Heart right ventricle (tissue), 16 donors: ENCODE measurements at places on chromosomes 2 and 18.

DNA sequence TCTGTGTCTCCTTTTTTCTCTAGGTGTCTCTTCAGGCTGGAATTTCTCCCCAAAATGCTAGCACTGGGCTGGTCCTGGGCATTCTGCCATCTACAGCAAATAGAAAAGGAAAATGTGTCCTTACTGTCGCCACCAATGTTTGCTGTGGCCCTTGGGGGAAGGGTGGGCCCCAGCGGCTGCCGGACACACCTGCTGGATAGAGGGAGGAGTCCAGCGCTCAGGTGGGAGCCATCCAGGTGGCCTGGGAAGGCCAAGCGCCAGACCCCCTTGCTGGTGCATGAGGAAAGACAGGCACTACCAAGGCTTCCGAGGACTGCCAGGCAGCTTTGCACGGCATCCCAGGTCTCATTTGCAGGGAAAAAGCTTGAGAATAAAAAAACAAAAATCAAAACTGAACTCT lies 147.7 kb upstream of the GATA6 start:
- DNase-seq, result no peak

DNA sequence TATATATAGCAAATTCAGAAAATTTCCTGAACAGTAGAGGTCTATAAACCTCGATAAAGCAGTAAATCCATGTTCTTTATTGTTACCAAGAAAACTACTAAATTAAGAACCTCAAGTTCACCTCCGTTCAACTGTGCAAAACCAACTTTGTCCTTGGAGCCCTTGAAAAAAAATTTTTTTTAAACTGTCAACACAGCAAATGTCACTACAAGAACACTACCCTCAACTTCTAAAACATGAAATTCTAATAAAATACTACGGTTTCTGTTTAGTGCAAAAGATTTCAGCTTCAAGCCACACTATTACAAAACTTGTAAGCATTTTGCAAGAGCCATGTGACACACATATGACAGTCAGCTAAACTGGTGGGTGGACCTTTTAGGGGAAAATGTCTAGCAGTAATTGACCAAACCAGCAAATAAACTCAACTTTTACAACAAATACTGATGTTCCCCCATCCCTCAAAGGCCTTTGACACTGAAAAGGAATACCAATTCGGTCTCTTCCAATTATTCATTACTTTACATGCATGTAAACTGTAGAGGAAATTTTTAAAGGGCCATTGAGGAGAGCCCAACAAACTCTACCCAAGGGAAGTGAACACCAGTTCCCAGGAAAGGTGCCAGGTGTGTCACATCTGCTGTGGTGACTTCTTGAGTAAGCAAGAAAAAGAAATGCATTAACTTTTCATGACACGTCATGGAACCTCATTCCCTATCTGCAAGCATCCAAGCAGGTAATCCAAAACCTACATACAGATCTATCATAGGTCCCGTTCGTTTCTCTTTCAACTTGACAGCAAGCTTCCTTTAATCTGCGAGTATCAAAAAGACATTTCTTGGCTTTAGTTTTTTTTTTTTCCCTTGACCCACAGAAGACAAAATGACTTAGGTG lies 1.4 kb downstream of the RAB1A start:
- no peak for DNase-seq

DNA sequence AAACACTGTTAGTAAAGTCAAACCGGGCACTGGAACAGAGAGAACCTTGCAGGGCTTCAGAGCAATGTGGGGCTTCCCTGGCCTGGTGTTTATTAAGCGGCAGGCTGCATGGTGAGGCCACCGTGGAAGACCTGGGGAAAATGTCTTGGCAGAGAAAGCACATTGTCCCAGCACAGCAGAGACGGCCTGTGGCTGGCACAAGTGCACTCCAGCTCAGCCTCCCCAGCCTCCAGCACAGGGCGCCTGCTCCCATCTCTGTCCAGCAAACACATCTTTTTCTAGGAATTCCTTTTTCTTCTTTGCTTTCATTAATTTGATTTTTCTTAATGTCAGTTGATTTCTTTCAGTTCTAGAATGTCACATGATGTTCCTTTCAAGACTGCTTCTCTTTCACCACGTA lies 138.2 kb upstream of the NFATC1 start:
- DNase-seq, result no peak

DNA sequence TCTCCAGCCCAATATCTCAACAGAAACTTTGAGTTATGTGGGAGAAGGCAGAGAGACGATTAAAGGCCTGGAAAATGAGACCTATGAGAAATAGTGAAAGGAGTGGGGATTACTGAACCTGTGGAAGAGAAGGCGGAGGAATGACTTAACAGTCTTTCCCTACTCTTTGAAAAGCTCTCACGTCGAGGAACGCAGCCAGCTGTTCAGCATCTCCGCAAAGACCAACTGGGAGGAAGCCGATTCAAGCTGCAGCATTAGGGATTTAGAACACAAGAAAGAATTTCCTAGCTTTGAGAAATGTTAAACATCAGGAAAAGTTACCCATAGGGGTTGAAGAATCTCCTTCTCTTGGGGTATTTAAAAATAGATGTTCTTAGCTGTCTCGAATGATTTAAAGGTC lies 233.2 kb upstream of the PARD3B start:
- DNase-seq, result no peak

- no peak for DNase-seq
Observed at GRCh38 chr2:4144731-4145130, 441.4 kb downstream of the DCDC2C start.

DNA sequence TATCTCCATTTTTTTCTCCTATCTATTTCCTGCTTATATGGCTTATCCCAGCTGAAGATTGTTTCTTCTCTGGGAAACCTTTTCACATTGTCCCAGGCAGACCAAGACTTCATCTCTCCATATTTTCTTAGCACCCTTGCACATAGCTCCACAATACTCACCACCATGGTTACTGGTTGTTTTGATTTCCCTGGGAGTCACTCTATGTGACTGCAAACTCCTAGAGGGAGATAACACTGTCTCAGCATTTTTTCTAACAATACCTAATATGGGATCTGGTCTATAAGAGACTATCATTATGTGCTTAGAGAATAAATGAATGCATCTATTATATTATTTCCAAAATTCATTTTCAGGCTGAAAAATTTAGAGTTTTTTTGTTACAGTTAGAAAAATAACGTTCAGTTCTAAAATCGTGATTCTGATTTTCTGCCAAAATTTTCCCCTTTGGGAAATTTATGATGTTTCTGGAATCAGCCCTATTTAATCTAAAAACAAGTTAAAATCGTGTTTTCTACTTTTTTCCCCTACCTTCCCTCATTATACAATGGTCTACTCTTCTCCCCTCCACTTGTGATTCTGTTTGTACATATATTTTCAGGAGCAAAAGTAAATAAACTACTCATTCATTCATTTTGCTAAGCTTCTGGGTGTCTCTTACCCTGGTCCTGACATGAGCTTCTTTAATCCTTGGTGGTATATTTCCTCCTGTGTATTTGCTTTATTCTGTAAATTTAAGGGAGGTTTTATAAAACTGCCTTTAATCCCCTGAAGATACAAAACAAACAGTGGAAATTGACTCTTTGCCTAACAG lies 95.4 kb downstream of the HNMT start:
- no peak for DNase-seq

- peak; percentile 31 for DNase-seq
Observed at GRCh38 chr2:4903656-4904348, 788.4 kb upstream of the SOX11 start.

DNA sequence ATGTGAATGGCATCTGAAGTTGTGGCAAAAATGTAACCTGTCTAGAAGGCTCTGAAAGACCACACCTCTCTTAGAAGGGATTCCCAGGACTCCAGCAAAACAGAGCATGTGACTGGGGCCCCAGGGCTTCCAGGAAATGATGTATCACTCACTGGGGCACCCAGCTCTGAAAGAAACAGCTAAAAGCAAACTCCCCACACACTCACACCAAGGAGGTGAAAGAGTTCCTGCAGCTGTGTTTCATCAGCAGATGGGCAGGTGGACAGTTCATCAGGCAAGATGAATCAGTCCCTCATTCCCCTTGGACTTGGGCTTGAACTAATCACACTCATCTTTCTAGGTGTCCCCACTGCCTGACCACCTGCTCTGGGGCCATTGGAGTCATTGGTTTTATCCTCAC lies 76.2 kb downstream of the CCBE1 start:
- DNase-seq, result no peak

GRCh38 chr2:20603791-20604190 lies 47.1 kb downstream of the HS1BP3 start:
- DNase-seq, result no peak

GRCh38 chr2:31739161-31739560 lies 158.4 kb upstream of the SRD5A2 start:
- DNase-seq, result no peak

DNA sequence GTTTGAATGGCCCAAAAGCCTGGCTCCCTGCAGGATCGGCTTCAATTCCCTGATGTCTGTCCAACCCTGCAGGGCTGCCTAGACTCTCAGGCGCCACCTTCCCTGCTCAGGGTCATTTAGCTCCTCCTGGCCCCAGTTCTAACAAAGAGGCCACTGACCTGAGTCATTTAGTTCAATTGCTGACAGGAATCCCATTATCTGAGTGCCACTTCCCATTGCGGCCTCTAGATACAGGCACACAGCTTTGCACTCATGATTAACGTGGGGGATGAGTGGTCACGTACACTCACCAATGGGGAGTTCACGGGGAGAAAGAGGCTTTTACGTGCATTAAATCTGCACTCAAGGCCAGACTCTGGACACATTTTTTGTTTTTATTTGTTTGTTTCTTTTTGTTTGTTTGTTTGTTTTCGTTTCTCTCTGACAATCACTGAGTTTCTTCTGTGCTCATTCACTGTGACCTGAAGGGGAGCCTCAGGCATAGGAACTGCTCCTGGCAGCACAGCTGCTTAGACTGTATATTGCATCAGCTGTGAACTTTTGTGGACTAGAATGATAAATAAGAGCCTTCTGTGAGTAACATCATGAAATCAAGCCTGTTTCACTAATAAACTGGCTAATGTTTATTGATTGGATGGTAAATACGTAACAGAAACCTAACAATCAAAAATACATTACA lies 118.9 kb upstream of the CTNNA2 start:
- DNase-seq, result peak; percentile 4
